Suppressor macrophage (primary cell): ENCODE measurements at places on chromosomes 1 and 21.

DNA sequence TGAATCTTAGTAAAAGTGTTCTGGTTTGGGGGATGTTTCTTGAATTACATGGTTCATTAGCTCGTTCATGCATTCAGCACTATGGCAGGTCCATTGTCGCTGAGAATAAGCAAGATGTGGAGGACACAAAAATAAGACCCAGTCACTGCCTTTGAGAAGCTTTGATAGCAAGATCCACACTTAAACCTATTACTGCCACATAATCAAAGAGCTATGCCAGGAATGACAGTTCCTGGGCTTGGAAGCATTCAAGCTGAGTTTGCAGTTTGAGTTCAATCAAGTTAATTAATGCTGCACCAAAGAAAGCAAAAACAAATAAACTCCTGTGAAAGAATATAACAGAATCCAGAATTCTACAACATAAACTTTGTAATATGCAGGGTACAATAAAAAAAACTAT lies 131.8 kb downstream of the MIS18A start:
- DNase-seq, result no peak

GRCh38 chr1:173420330-173420806 lies 56.8 kb upstream of the PRDX6 start:
- DNase-seq, result peak; percentile 86

GRCh38 chr1:87942165-87942564 lies 613.5 kb downstream of the LMO4 start:
- no peak for DNase-seq

GRCh38 chr1:6577831-6578525 lies 1.8 kb upstream of the ZBTB48 start:
- no peak for DNase-seq

GRCh38 chr1:41495210-41495948 lies 10.9 kb upstream of the EDN2 start:
- peak; percentile 47 for DNase-seq
